T-cell (primary cell): ENCODE measurements at places on chromosomes 12 and 14.

DNA sequence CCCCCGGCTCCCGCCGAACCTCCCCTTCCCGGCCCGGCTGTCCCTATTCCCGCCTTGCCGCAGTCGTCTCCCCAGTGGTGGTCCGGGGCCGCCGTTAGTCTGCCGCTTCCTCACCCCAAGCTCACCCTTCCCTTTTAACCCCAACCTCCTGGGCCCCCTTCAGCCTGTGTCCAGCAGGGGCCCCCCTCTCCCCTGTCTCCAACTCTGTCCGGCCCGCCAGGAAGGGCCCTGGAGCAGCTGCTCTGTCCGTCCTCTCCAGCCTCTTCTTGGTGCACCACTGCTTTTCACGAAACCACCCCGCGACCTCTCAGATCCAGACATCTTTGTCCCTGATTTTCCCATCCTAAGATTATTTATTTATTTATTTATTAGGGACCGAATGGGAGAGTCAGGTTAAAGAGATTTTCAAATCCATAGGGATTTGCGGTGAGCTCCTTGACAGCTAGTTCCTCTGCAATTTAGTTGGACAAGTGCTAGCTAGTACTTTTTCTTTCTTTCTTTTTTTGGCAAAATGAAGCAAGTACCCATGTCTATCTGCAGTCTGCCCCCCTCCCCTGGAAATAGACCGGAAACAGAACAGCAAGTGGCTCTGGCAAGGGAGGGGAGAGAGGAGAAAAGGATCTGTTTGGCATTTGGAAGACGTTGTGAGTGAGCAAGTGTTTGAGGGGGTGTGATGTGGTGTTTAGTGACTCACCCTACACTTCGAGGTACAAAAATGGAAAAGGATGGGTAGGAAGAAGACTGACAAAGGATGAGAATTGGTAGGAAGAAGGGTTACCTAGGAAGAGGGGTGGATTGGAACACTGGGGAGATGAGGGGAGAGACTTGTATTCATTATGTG, 632 bp downstream of the UBR7 start:
- DNase-seq, result no peak

GRCh38 chr12:67326637-67327036, 57.5 kb downstream of the CAND1 start:
- no peak for DNase-seq

GRCh38 chr12:29706311-29706710, 77.4 kb downstream of the TMTC1 start:
- DNase-seq, result no peak

GRCh38 chr12:12007001-12007712, 63.6 kb upstream of the BCL2L14 start:
- DNase-seq, result no peak

- no peak for DNase-seq
Measured at GRCh38 chr12:111439657-111440151, 34.0 kb downstream of the SH2B3 start.

GRCh38 chr12:129911428-129912049, 7.7 kb upstream of the TMEM132D start:
- no peak for DNase-seq
